Brain (organoid and tissue), 16 donors: ENCODE measurements at places on chromosomes 2 and 18. TPM values are rescaled to one million over a fixed set of nuclear protein-coding genes. Genes with fewer than 3 reads are reported as not detected.

- DNase-seq, result no peak
Measured at GRCh38 chr2:49162151-49162550, 7.8 kb upstream of the FSHR start.

DNA sequence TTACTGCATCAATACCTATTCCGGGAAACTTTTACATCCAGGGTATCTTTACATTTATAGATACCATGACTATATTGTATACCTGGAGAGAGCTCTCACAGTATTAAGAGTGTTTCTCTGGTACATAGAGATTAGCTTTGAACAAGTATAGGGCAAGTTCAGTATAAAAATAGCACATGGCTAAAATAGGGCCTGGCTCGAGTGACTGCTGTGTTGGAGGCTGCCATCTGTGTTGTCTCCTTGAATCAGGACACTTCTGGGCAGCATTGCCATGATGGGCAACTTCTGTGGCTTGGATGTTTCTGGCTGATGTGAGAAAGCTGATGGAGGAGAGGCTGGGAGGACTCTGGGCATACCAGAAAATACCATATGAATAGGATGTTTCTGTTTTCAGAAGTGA, 18.7 kb downstream of the ARHGAP28 start:
- no peak for DNase-seq

GRCh38 chr18:49459404-49460171, 857 bp downstream of the DYM start:
- DNase-seq, result no peak

GRCh38 chr2:180707884-180708205, 272.6 kb upstream of the UBE2E3 start:
- DNase-seq, result no peak

GRCh38 chr2:207394203-207394781, 135.5 kb upstream of the CREB1 start:
- DNase-seq, result no peak

DNA sequence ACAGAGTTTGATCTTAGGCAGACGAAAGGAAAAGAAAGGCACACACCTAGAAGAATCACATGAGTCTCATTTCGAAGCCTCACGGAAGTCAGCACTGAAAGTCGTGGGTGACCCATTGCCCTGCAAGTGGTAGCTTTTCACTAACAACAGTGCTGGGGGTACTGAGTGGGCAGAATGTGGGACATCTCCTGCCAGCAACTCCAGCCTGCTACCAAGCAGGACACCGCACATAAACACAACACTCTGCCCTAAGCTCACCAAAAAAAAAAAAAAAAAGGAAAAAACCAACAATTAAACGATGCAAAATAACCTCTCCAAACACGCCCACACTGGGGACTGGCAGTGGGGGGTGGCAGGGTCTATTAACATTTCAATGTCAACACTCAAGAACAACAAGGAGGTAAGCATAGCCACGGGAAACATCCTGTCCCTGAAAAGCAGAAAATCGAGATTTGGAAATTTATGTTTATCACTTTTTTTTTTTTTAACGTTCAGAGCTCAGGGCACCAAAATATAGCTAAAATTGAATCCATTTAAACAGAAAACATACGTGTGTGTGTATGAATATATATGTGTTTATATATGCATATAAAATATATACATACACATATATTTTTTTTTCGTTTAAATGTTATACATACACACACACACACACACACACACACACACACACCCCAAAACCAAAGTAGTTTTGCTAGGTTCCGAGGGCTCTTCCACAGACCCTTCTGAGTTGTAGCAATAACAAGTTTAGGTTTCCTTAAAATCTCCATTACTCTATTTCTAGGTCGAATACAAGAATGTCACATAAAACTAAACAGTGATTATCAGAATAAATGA, 2.2 kb downstream of the INO80D start:
- DNase-seq, result peak; percentile 2

DNA sequence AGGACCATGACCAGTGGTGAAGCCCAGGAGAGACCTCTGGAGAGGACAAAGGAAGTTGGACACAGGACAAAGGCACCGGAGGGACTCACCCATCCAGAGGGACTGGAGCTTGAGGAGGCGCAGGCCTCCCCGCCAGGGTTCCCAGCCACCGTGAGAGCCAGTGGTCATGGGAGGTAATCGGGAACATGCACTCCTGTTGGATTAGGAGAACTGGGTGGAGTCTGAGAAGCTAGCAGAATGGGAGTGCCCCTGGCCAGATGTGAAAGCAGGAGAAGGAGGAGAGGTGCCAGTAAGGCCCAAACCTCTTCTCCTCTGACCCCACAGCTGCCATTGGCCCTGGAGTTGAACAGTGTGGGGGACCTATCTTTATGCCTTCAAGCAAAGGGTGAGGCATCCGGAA, 20.3 kb downstream of the POU3F3 start:
- no peak for DNase-seq

- DNase-seq, result no peak
Measured at GRCh38 chr2:110843959-110844510, 111.7 kb downstream of the ACOXL start.

DNA sequence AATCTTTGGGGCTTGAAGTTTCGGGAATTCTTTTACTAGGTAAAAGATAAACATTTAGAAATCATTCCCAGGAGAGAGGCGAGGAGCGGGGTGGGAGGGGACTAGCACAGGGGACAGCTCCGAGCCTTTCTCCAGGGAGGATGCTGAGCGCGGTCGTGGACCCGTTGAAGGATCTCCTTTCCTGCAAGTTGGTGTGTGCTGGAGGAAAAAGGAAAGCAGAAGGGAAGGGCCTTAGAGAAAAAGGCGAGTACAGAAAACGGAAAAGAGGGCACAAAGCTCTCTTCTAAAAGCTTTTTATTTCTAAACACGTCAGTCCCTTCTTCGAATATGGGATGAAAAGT, 640 bp downstream of the SLC39A6 start:
- DNase-seq, result no peak

- DNase-seq, result no peak
Measured at GRCh38 chr2:111024496-111024895, 96.2 kb upstream of the BCL2L11 start.

- DNase-seq, result no peak
Measured at GRCh38 chr2:147630585-147630984, 214.2 kb upstream of the ACVR2A start.

- peak; percentile 56 for DNase-seq
Measured at GRCh38 chr2:105627534-105627933, 117.2 kb upstream of the NCK2 start.

DNA sequence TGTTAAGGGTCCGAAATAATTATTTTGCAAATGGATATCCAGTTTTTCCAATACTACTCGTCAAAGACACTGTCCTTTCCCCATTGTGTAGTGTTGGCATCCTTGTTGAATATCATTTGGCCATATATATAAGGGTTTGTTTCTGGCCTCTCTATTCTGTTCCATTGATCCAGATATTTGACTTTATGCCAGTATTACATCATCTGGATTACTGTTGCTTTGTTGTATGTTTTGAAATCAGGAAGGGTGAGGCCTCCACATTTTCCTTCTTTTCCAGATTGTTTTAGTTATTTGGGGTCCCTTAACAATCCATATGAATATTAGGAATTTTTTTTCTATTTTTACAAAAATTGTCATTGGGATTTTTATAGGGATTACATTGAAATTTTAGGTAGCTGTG, 244.1 kb downstream of the GPD2 start:
- DNase-seq, result no peak

- no peak for DNase-seq
Measured at GRCh38 chr2:108354136-108354535, 23.6 kb upstream of the SULT1C4 start.

- no peak for DNase-seq
Measured at GRCh38 chr2:167480232-167480985, 592.1 kb downstream of the XIRP2 start.

- no peak for DNase-seq
Measured at GRCh38 chr2:35185861-35186412, 1169.6 kb upstream of the CRIM1 start.

GRCh38 chr2:156329031-156329926, 3.2 kb downstream of the NR4A2 start:
- DNase-seq, result no peak

- DNase-seq, result peak; percentile 53
Measured at GRCh38 chr18:79367989-79368388, 27.7 kb upstream of the NFATC1 start.

DNA sequence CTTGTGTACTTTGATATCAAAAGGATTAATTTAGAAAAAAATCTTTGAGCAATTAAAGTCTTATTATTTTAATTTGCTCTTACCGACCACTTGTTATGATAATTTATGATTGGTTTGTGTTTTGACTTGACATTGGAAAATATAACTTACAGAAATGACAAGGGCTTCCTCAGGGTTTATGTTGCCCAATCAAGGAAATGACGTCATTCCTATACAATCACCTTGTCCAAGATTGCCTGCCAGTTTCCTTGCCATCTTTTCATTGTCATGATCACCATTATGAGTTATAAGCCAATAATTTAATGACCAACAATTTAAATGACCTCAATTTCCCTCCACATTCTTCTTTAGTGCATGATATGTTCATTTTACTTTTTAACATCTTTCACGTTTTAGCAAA, 351.8 kb upstream of the TMEFF2 start:
- DNase-seq, result no peak

GRCh38 chr18:44601447-44601846, 79.2 kb upstream of the SETBP1 start:
- DNase-seq, result peak; percentile 61

ANKRD29 gene
- polyA plus RNA-seq, result 1.2 TPM

SNORC gene
- 16.9 TPM for polyA plus RNA-seq

PIEZO2 gene
- 5.9 TPM for polyA plus RNA-seq

MOB1A gene
- polyA plus RNA-seq, result 18.6 TPM

SEMA4F gene
- polyA plus RNA-seq, result 7.3 TPM

ZSWIM2 gene
- not detected for polyA plus RNA-seq

IL36A gene
- polyA plus RNA-seq, result not detected

CACNB4 gene
- polyA plus RNA-seq, result 1.1 TPM

ABCG5 gene
- not detected for polyA plus RNA-seq

OR6B3 gene
- polyA plus RNA-seq, result not detected

PTH2R gene
- polyA plus RNA-seq, result 0.37 TPM

ADRA2B gene
- polyA plus RNA-seq, result 0.48 TPM

MALL gene
- polyA plus RNA-seq, result 1.9 TPM

SCN1A gene
- polyA plus RNA-seq, result 1.0 TPM

ACMSD gene
- polyA plus RNA-seq, result not detected

IL37 gene
- polyA plus RNA-seq, result not detected

FAM110C gene
- 1.3 TPM for polyA plus RNA-seq
